NCI-H1092 (cell line): ENCODE measurements at places on chromosomes 3 and 15.

DNA sequence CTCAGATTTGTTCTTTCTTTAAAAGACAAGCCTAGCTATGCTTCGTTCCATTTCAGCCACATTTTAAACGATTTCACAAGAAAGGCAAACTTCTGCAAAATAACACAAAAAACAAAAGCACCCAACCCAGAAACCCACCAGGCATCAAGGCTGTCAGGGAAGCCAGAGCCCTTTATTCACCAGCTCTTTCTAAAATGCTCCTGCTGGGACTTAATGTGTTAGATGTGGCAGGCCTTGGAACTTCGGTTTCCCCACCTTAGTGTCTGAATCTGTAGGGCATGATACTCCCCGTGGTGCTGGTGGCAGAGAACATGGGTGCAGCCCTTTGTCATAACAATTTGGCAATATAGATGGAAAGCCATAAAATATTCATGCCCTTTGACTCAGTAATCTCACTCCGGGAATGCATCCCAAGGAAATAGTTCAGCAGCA lies 56.8 kb upstream of the LCTL start:
- DNase-seq, result no peak

GRCh38 chr15:52224211-52224610 lies 33.0 kb upstream of the GNB5 start:
- no peak for DNase-seq

DNA sequence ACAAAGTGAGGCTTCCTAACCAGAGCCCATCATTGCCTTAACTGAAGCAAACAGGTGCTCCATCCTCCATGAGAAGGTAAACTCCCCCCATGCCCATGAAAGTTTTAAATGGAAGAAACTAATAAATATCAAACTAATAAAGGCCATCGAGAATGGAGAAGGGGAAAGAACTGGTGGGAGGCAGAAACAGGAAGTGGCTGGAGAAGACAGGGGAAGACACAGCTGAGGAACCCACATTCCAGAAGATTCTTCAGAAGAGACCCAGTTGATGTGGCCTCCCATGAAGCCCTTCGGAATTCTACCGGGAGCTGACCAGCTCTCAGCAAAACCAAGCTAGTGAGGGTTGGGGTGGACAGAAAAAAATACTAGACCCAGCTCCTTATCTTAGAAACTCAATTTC lies 41.6 kb downstream of the SH3BP5 start:
- DNase-seq, result no peak

DNA sequence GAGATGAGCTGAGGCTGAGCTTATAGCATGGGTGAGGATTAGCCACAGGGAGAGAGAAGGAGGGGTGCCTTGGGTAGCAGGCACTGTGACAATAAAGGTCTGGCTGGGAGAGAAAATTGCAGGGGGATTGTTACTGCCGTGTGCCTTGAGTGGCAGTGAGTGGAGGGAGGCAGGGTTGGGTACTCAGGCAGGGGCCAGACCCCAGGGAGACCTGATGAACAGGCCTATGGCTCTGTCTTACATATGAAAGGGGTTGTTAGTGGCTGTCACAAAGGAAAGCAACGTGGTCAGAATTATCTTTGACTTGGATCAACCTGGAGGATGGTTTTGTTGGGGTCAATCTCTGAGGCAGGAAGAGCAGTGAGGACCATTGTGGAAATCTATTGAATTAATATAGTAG lies 84.5 kb downstream of the LRTM1 start:
- DNase-seq, result no peak

- peak; percentile 36 for DNase-seq
Measured at GRCh38 chr3:114827495-114827894, 319.6 kb downstream of the ZBTB20 start.
